Activated naive CD4-positive, alpha-beta T cell treated with anti-CD3 and anti-CD28 coated beads for 36 hours (primary cell): ENCODE measurements at places on chromosomes 13 and 19. TPM values are rescaled to one million over a fixed set of nuclear protein-coding genes. Genes with fewer than 3 reads are reported as not detected.
A peak's percentile ranks its signal among the peaks of the same experiment; 100 is the strongest.

DNA sequence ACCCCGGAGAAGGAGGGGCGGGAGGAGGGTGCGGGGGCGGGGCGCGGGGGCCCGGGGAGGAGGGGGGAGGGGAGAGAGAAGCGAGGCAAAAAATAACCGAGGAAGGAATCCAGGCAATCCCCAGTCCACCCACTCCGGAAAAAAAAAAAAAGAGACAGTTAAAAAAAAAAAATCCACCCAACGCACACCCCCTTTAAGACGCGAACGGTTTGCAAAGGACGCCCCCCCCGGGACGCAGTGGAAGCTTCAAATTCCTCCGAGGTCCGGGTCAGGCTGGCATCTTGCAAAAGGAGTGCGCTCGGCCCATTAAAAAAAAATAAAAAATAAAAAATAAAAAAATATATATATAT is at the start of gene CACNA1A:
Gene CACNA1A, minus strand, starts transcription at position 9 of the 350 bp plus-strand sequence. CDS start 255 bp downstream, outside the sequence.
- DNase-seq, result no peak
- H3K4me1 ChIP-seq, result peaks cover 2% of the 10 kb centered on the region
- no peaks in the 10 kb centered on the region for H3K36me3 ChIP-seq
- H3K27ac ChIP-seq, result no peak within 1 kb of the TSS
- peaks cover 60% of the 10 kb centered on the region for H3K27me3 ChIP-seq
- no peak within 1 kb of the TSS for H3K4me3 ChIP-seq

- peak overlapping the region; percentile 94 for H3K27ac ChIP-seq
- peak overlapping the region; percentile 94 for H3K4me3 ChIP-seq
- H3K36me3 ChIP-seq, result peaks cover 48% of the 10 kb centered on the region
- peak; percentile 71 for DNase-seq
These were observed 2.5 kb downstream of the LDLR start for GRCh38 chr19:11091703-11092153.

GRCh38 chr19:42252365-42253244 is 2.3 kb downstream of the ERF start:
- peaks cover 32% of the 10 kb centered on the region for H3K4me1 ChIP-seq
- peak overlapping the region; percentile 91 for H3K4me3 ChIP-seq
- peak; percentile 38 for DNase-seq
- peak overlapping the region; percentile 93 for H3K27ac ChIP-seq

The TLE6 gene
- 0.52 TPM for total RNA-seq

GRCh38 chr13:75416327-75417011 is 65.5 kb downstream of the TBC1D4 start:
- H3K27me3 ChIP-seq, result peaks cover 2% of the 10 kb centered on the region
- no peak for DNase-seq
- H3K27ac ChIP-seq, result no peak overlapping the region
- no peaks in the 10 kb centered on the region for H3K4me1 ChIP-seq

DNA sequence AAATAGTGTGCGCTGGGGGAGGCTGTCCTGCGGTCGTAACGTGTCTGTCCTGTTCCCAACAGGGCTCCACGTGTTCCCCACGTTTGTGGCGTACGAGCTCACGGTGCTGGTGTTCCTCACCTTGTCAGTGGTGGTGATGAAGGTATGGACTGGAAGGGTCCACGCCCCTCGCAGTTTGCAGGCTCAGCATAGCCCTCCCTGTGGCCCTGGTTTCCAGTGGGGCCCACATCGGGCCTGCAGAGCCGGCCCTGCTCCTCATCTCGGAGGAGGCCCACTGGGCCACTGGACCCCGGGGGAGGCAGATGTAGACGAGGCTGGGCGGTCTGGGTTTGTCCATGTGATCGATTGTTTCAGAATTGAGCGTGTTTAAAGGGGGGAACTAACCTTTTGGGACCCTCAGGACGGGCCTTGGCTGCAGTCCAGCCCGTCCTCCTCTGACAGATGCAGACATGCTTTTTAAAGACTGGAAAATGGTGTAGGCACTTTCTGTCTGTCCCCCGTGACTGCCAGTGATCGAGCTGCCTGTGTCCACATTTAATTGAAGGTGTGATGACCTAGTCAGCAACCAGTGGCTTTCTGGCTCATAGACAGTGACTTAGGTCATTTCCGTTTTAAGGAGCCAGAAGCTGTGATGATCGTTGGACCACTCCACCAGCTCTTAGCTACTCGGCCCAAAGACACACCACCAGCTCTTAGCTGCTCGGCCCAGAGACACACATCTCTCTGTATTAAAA is 37.1 kb upstream of the TFDP1 start:
- no peaks in the 10 kb centered on the region for H3K27me3 ChIP-seq
- peaks cover 2% of the 10 kb centered on the region for H3K4me1 ChIP-seq
- peaks cover 13% of the 10 kb centered on the region for H3K36me3 ChIP-seq
- no peak for DNase-seq

- H3K27me3 ChIP-seq, result peaks cover 1% of the 10 kb centered on the region
- H3K4me1 ChIP-seq, result no peaks in the 10 kb centered on the region
- H3K4me3 ChIP-seq, result no peak overlapping the region
These were observed 296.3 kb downstream of the NALCN start for GRCh38 chr13:101120007-101120406.

GRCh38 chr19:30577551-30578105 is 205.4 kb downstream of the ZNF536 start:
- H3K4me1 ChIP-seq, result no peaks in the 10 kb centered on the region
- H3K4me3 ChIP-seq, result no peak overlapping the region
- H3K27ac ChIP-seq, result no peak overlapping the region
- H3K36me3 ChIP-seq, result no peaks in the 10 kb centered on the region
- DNase-seq, result no peak

The FPR1 gene
- total RNA-seq, result not detected

DNA sequence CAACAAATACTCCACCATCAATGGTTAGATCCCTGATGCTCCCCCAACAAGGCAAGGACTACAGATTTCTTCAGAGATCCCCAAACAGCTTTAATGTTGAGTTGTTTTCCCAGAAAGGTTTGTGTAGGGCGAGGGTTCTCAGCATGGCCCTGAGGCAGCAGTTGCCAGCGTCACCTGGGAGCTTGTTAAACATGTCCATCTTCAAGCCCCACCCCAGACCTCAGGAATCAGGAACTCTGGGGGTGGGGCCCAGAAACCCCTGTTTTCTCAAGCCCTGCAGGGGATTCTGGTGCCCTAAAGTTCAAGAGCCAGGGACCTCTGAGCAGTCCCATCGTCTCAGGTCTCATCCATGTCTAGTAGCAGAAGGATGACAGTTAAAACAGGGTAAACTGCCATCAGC is 9.6 kb downstream of the EFNB2 start:
- H3K36me3 ChIP-seq, result no peaks in the 10 kb centered on the region
- H3K4me1 ChIP-seq, result no peaks in the 10 kb centered on the region

The ZSWIM9 gene
- total RNA-seq, result 6.7 TPM

DNA sequence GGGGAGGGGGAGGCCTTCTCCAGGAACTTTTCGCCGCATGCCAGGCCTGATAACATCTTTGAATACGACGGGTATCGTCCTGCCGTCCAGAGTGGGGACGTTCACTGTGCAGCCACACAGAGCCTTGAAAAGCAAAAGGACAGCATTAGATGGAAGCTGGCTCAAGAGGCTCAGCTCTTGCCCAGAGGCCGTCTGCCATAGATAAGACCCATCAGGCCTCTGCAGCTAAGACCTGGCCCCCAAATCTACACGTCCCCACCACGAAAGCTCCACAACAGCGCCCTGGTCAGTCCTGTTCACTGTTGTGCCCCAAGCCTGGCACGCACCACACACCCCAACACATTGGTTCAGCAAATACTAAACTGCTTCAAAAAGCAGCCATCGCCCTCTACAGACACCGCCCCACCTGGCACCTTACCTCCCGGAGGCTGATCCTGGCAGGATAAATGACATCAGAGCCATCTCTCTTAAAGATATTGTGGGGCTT is 2.1 kb downstream of the DNAJB1 start:
- H3K4me1 ChIP-seq, result peaks cover 51% of the 10 kb centered on the region
- peaks cover 36% of the 10 kb centered on the region for H3K36me3 ChIP-seq
- no peaks in the 10 kb centered on the region for H3K27me3 ChIP-seq
- peak overlapping the region; percentile 89 for H3K4me3 ChIP-seq
- no peak for DNase-seq
- H3K27ac ChIP-seq, result peak overlapping the region; percentile 83

- H3K4me1 ChIP-seq, result no peaks in the 10 kb centered on the region
- H3K27ac ChIP-seq, result no peak overlapping the region
- no peak overlapping the region for H3K4me3 ChIP-seq
- no peak for DNase-seq
- H3K27me3 ChIP-seq, result no peaks in the 10 kb centered on the region
- H3K36me3 ChIP-seq, result peaks cover 34% of the 10 kb centered on the region
These were observed 116.9 kb downstream of the DPF1 start for GRCh38 chr19:38107129-38107528.

The USHBP1 gene
- not detected for total RNA-seq

DNA sequence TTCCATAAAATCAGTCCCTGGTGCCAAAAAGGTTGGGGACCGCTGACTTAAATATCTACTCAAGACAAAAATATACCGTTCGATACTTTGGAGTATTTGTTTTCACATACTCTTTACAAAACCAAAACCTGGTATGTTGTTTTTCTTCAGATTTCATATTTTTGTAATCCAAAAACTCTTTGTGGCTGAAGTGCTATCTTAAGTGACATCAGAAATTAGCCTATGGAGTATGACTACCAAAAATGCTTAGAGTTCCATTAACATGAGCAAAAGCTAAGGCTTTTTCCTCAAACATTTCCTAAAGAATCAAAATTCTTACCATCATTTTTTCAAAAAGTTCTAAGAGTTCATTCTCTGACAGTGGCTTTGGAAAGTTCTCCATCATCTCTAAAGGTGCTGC is 52.0 kb downstream of the DIAPH3 start:
- no peak for DNase-seq
- no peak overlapping the region for H3K4me3 ChIP-seq
- H3K4me1 ChIP-seq, result no peaks in the 10 kb centered on the region
- no peaks in the 10 kb centered on the region for H3K27me3 ChIP-seq

The TMIGD2 gene
- total RNA-seq, result 19.9 TPM

The CGB5 gene
- not detected for total RNA-seq

The GPC6 gene
- total RNA-seq, result not detected

DNA sequence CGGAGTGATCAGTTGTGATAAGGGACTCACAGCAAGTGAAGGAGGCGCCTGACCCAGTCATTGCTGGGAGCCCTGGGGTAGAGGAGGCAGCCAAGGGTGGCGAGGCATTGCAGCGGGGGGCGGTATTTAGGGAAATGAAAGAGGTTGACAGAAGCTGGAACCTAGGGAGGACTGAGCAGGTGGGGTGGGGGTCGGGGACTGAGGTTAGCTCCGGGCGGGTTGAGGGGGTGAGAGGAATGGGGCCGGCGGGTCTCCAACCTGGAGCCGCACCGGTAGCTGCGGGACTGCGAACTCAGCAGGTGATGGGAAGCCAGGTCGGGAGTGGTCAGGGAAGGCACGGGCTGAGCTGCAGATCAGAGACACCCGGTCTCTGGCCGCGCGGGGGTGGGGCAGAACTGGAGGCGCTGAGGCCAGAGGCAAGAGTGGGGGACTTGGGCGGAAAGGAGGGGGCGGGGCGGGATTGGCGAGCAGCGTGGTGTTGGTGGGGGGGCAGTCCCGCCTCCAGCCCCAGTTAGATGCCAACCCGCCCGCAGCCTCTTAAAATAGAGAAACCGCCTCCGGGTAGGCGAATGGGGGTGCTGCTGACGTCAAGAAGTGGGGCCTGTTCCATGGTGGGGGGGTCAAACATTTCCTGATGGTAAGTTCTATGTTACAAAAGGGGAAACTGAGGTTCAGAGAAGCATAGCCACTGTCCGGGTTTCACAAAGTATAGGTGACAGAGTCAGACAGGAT is 1.5 kb downstream of the MAST3 start:
- H3K36me3 ChIP-seq, result no peaks in the 10 kb centered on the region
- peaks cover 27% of the 10 kb centered on the region for H3K4me1 ChIP-seq
- DNase-seq, result peak; percentile 52
- no peaks in the 10 kb centered on the region for H3K27me3 ChIP-seq

- H3K4me1 ChIP-seq, result peaks cover 21% of the 10 kb centered on the region
- H3K4me3 ChIP-seq, result no peak overlapping the region
- DNase-seq, result peak; percentile 67
- no peaks in the 10 kb centered on the region for H3K27me3 ChIP-seq
These were observed 112.8 kb downstream of the CRYL1 start for GRCh38 chr13:20412691-20413355.

GRCh38 chr13:61880578-61881283 is 465.1 kb upstream of the PCDH20 start:
- peak; percentile 19 for DNase-seq
- no peak overlapping the region for H3K4me3 ChIP-seq
- H3K36me3 ChIP-seq, result no peaks in the 10 kb centered on the region
- no peaks in the 10 kb centered on the region for H3K4me1 ChIP-seq
- H3K27me3 ChIP-seq, result no peaks in the 10 kb centered on the region
- no peak overlapping the region for H3K27ac ChIP-seq

DNA sequence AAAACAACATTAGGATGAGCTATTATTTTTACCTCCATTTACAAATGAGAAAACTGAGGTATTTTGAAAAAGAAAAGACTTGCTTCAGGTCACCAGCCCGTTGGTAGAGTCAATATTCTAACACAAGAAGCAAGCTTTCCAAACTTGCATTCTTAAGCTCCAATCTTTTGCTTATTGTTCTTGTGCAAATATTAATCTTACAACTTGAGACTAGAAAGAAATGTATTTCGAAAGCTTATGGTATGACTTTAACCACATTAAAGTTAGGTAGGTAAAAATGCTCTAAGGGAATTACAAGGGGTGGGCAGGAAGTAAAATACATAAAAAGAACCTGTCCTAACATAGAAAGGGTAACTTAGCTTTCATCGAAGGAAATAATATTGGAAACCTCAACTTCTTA is 453.9 kb downstream of the SLITRK5 start:
- H3K4me3 ChIP-seq, result no peak overlapping the region
- no peak overlapping the region for H3K27ac ChIP-seq
- DNase-seq, result no peak
- H3K27me3 ChIP-seq, result no peaks in the 10 kb centered on the region
- H3K4me1 ChIP-seq, result no peaks in the 10 kb centered on the region
- no peaks in the 10 kb centered on the region for H3K36me3 ChIP-seq

DNA sequence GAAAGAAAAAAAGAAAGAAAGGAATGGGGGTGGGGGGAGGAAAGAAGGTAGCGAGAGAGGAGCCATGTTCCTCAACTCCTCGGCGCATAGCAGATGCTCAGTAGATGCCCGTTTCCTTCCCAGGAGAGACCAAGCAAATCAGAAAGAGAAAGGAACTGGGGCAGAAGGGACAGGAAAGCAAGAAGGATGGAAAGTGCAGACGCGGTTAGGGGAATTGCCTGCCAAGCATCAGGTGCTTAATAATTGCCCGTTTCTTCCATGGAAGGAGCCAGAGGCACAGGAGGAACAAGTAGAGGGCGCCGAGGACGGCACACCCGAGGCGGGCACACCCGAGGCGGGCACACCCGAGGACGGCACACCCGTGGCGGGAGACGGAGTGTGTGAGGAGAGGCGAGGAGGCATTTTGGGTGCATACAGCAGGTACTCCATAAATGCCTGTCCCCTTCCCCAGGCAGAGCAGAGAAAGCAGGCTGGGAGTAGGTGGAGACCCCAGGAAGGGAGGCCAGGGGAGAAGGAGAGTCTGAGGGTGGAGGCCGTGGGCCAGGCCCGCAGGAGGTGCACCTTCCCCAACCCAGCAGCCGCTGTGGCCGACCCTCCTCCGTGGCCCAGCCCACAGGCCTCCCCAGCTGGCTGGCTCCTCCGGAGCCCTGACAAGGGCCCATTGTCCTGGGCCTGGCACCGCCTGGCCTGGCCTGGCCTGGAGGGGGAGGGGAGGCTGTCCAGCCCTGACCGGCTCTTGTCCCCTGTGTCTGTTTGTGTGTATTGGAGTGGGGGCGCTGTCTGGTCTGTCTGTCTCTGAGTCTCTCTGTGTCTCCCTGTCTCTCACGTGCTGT is 14.6 kb downstream of the JOSD2 start:
- H3K36me3 ChIP-seq, result peaks cover 1% of the 10 kb centered on the region
- no peak overlapping the region for H3K27ac ChIP-seq
- no peak for DNase-seq
- H3K27me3 ChIP-seq, result peaks cover 3% of the 10 kb centered on the region
- peaks cover 11% of the 10 kb centered on the region for H3K4me1 ChIP-seq
- H3K4me3 ChIP-seq, result no peak overlapping the region

The GPR180 gene
- 5.6 TPM for total RNA-seq

The CDX2 gene
- total RNA-seq, result not detected

The CCDC169 gene
- 0.50 TPM for total RNA-seq
